ENCODE measurements at places on chromosomes 3 and 15. TPM values are rescaled to one million over a fixed set of nuclear protein-coding genes. Genes with fewer than 3 reads are reported as not detected.

DNA sequence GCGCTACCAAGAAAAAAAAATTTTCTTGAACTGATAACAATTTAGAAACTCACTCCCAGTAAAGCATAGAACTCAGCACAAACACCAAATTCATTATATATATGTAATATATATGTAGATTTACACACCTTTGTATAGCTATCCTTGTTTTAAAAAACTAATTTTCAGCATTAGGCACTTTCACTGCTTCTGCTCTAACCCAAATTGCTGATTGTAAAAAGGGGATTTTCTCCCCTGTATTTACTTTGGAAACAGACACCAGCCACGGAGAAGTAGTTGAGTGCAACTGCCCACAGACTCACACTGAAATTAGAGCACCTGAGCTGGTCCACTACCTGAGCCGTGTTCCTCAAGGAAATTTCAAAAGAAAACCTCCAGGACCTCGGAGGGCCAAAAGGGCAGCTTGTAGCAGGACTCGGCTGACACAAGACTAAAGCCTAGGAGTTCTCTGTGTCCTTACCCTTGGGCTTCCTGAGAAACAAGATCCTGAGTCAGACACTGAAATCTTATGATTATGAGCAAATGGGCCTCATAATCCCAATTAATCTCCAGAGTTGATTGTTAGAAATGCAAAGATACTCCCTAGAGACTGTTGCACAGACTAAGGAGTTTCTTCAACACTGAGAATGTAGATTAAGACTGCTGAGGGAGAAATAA, 106.0 kb downstream of the TNIK start:
- DNase-seq: no peak

GRCh38 chr3:113242096-113242581, 30.8 kb downstream of the BOC start:
- DNase-seq: no peak

SMCO1 gene
- total RNA-seq: not detected

TIGIT gene
- total RNA-seq: 0.28 TPM

DNA sequence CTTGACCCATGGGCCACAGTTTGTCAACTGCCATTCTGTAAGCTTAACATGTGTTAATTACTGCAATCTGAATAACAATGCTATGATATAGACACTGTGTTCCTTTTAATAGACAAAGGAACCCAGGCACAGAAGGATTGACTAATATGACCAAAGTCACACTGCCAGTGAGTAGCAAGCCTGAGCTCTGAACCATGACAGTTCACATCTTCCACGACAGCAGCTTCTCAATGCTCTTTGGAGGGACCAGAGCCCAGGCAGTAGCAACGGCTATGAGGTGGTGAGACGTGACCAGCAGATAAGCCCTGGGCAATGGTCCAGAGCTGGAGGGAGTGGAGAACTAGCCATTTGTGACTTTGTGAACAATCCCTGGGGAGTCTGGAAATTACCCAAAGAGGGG, 19.4 kb downstream of the CA12 start:
- DNase-seq: no peak

- DNase-seq: no peak
Measured at GRCh38 chr3:14441240-14441919, 39.0 kb downstream of the SLC6A6 start.

CYP19A1 gene
- total RNA-seq: not detected

NGRN gene
- 50.7 TPM for total RNA-seq

C3orf70 gene
- 4.4 TPM for total RNA-seq

CCDC13 gene
- total RNA-seq: 1.9 TPM

GRCh38 chr15:94524565-94524964, 293.2 kb downstream of the MCTP2 start:
- no peak for DNase-seq

GTPBP8 gene
- 26.2 TPM for total RNA-seq

DNA sequence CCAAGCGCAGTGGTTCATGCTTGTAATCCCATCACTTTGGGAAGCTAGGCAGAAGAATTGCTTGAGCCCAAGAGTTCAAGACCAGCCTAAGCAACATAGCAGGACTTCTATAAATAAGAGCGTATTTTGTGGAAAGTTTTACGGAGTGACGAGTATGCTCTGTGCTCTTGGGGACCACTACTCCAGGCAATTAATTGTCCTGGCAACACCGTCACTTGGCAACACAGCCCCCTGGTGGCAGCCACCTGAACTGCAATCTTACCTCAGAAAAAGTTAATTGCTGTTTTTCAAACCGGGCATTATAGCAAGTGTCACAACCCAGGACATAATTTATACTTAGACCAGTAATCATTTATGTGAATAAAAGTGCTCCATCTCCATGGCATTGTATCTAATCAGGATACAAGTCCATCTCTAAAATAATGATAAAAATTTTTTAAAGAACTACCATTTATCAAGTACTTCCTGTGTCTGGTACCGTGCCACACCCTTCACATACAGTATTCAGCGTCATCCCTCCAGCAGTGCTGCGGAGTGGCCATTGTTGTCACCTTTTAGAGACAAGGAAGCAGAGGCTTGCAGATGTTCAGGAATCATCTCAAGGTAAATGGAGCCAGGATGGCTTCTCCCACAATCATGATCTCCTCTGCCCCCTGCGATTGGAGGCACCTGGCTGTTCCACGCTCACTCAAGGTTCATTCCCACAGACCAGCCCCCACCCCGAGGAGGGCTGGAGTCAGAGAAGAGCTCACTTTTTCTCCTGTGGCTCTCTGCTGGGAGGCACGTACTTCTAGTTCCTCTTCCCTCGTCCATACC, 34.5 kb downstream of the PLA2G4D start:
- no peak for DNase-seq

DNA sequence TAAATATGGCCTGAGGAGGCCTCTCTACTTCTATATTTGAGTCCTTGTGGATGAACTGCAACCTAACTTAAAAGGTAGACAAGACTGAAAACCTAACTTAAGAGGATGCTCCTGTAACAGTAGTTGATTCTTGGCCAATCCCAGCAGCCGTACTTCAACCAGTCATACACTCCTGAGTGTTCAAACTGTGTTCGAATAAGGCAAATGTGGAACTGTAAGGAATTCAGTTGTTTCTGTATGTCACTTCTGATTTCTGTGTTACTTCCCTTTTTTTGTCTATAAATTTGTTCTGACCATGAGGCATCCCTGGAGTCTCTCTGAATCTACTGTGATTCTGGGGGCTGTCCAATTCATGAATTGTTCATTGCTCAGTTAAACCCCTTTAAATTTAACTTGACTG, 20.5 kb downstream of the GALK2 start:
- no peak for DNase-seq

GRCh38 chr15:69457304-69458280, 5.0 kb downstream of the RPLP1 start:
- DNase-seq: no peak

STIMATE gene
- 6.7 TPM for total RNA-seq

ARHGAP31 gene
- 32.0 TPM for total RNA-seq

DNA sequence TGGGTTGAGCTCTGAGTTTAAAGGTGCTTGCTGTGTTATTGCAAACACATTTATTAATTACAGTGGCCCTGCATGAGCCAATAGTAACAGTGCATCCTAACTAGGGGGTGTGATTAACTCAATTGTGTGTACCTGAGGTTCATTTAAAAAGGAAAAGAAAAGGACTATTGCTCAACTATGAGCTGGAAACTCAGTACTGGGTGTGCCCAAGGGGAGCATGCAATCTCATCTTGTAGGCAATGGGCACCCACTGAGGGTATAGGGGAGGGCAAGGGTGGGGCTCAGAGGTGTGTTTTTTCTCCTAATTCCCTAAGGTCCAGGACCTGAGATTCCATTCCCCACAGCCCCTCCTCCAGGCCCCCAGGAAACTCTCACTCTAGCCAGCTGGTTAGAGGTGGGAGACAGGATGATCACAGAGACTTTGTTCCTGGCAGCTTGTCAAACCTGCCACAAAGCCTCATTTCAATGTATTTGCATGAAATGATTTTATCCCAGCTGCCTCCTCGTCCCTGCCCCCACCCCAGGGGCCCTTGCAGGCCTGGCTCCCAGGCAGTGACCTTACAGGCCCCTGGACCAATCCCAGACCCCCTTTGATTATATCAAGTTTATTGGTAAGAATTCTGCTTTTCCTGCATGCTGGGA, 220.7 kb downstream of the TBC1D2B start:
- DNase-seq: no peak

CALML4 gene
- total RNA-seq: 13.8 TPM

DNA sequence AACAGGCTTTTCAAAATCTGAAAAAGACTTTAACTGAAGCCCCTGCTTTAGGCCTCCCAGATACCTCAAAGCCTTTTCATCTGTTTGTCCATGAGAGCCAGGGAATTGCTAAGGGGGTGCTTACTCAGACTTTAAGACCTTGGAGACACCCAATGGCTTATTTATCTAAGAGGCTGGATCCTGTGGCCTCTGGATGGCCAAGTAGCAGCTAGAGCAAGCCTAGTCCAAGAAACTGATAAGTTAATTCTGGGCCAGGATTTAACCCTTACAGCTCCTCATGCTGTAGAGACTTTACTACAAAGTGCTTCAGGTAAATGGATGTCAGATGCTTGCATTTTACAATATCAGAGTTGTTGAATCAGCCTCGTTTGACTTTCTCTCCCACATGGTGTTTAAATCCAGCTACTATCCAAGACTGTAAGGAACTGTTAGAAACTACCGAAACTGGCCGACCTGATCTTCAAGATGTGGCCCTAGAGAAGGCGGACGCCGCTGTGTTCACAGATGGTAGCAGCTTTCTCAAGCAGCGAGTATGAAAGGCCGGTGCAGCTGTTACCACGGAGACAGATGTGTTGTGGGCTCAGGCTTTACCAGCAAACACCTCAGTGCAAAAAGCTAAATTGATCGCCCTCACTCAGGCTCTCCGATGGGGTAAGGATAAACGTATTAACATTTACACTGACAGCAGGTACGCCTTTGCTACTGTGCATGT, 3.3 kb downstream of the DET1 start:
- no peak for DNase-seq

DNA sequence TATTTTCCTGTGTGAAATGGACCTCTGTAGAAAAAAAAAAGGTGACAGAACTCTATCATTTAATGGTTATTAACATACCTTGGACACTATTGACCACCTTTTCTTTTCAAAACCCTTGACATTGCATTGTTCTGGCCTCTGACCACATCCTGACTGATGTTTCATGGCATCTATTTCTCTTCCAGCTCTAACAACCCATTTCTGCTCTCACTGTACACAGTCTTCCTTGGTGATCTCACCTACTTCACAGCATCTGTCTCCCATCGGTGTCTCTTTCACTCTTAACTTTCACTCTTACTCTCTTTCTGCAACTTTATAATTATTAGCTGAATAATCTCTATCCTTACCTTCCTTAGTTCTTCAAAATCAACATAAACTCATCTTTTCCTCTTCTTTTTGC, 217.4 kb upstream of the CD96 start:
- DNase-seq: no peak

COL6A6 gene
- under 0.01 TPM for total RNA-seq

GRCh38 chr15:84793431-84794161, 23.6 kb upstream of the ALPK3 start:
- DNase-seq: no peak

DNA sequence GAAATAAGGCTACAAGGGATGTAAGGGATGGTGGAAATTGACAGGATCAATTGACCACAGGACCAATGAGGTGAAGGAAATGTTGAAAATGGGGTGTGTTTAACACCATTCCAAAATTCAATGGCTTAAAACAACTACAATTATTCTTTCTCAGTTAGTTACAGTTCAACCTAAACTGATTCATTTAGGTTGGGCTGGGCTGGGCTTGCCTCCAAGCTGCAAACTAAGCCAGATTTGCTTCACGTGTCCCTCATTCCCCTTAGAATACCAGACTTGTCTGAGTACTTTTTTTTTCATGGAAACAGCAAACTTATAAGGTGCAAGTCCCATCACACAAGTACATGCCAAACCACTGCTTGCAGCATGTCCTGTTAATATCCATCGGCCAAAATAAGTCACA, 280.1 kb downstream of the NEK10 start:
- no peak for DNase-seq

- no peak for DNase-seq
Measured at GRCh38 chr3:124361566-124361965, 368.7 kb upstream of the UMPS start.

DNA sequence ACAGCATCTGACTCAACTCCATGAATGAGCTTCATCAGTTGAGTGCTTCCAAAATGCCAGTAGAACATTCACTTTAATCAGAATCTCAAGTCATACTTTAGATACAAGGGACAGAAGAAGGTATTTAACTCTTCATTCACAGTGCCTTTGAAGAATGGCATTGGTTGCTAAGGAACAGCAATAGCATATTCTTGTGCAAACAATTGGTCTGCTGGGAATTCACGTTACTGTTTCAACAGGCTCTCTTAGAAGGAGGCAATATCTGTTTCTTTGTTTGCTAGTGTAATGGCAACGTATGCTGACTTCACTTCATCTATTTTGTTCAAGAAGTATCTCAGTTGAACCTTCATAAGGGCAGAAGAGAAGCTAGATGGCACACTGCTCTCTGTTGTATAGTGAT, 113.9 kb downstream of the TMEM108 start:
- no peak for DNase-seq

DNA sequence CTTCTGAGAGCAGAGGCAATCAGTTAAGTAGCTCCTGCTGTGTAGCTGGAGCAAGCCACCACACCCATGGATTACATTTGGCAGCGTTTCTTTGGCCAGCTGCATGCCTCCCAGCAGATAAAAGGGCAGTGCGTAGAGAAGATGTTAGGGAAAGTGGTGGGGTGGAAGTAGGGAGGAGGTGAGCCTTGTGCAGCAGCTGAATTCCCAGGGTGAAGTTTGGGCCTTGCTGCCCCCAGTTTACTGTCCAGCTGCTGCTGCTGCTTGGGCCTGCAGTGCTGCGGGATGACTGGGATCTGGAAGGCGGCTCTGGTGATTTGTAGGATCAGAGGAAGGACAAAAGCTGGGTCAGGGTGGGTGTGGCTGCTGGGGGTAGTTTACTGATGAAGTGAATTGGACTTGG, 318.7 kb upstream of the C2CD4B start:
- DNase-seq: no peak

DNA sequence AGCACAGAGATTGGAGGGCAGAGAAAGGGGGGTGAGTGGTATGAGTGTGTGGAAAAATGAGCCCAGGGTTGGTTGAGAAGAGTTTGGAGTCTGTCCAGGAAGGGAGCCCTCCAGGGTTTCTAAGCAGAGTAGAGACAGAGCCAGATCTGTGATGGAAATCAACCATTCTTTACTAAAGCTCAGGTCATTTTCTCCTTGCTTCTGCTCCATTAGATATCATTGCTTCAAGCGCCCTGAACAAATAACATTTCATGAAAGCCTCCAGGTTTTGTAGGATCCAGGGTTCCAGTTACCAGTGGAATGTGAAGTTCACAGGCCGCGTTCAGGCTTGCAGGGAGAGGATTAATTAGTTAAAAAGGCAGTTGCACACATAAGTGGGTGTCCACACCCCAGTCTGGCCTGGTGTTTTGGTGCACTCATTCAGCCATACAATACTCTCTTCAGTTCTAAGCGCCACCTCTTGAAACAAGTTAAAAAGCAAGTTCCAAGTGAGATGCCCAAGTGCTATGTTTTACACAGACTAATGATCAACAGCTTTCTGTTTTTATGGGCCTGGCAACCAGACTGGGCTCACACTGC, 16.4 kb upstream of the BOC start:
- no peak for DNase-seq

GOLGA8S gene
- not detected for total RNA-seq

Data from uterus (tissue), 4 donors.